ENCODE measurements at places on chromosomes 6 and 20.

GRCh38 chr6:42264162-42264851 lies 46.6 kb upstream of the MRPS10 start:
- DNase-seq, result no peak

- DNase-seq, result no peak
These were observed 7.1 kb downstream of the CSNK2A1 start for GRCh38 chr20:536426-537010.

DNA sequence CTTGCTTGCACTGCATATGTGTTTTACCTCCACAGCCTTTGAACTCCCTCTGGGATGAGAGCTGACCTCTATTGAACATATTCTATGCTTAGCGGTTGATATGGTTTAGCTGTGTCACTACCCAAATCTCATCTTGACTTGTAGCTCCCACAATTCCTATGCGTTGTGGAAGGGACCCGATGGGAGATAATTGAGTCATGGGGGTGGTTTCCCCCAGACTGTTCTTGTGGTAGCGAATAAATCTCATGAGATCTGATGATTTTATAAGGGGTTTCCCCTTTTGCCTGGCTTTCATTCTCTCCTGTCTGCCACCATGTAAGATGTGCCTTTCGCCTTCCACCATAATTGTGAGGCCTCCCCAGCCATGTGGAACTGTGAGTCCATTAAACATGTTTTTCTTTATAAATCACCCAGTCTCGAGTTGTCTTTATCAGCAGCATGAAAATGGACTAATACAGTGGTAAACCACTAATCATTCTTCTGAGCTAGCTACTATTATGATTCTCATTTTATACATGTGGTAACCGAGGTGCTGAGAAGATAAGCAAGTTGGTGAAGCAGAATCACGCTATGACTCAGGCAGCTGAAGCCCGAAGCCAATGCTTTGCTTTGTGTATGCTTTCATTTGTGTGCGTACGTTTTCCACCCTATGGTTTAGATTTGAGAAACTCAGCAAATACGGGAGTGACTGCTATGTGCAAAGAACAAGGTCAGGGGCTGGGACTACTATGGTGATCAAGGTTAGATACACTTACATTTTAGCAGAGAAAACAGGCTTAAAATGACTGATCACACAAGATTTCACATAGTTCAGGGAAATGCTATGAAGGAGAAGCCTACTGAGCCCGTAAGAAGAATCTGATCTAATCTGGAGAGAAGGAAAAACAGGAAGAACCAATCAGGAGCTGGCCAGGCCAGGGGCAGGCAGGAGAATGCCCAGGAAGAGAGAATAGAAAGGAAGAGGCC lies 363.5 kb downstream of the ESR1 start:
- DNase-seq, result no peak

- DNase-seq, result no peak
These were observed 36.4 kb downstream of the ANKRD60 start for GRCh38 chr20:58192065-58192464.

- DNase-seq, result no peak
These were observed 8.8 kb downstream of the TMEM244 start for GRCh38 chr6:129852257-129852858.
